ENCODE measurements at places on chromosomes 16 and 17. TPM values are rescaled to one million over a fixed set of nuclear protein-coding genes. Genes with fewer than 3 reads are reported as not detected.

Gene FBXL16
- total RNA-seq = 15.1 TPM

DNA sequence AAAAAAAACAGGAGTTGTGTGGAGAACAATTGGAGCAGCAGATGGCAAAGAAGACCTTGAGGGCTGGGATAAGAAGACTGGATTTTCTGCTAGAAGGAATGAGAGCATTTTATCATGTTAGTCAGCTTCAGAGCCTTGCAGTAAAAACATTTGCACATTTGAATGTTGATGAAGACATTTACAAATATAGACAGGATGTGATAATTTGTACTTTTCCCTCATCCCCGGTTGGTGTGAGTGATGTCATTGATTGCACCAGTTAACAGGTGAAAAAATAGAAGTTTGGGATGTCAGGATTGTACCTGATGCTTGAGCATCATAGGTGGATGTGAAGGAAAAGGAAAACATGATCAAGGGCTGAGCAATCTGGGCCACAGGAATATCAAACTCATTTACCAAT lies 22.6 kb upstream of the MAPK3 start:
- no peak for ATAC-seq

Gene MYH8
- not detected for total RNA-seq

DNA sequence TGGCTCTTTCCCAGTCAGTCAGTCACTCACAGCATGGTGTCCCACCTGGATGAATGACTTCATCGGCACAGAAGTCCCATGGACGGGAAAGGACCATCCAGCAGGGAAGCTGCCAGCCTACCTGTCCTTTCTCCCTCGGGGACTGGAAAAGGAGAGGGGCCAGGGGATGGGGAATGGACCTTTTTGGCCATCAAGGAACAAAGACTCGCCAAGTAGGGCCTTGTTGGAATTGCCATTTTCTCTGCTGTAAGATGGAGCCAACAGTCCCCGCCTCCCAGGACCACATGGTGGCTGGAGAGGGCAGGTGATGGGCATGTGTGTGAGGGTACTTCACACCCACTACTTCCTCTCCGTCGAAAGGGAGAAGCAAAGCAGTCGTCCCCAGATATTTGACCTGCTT lies 67.8 kb upstream of the LHX1 start:
- ATAC-seq = no peak

DNA sequence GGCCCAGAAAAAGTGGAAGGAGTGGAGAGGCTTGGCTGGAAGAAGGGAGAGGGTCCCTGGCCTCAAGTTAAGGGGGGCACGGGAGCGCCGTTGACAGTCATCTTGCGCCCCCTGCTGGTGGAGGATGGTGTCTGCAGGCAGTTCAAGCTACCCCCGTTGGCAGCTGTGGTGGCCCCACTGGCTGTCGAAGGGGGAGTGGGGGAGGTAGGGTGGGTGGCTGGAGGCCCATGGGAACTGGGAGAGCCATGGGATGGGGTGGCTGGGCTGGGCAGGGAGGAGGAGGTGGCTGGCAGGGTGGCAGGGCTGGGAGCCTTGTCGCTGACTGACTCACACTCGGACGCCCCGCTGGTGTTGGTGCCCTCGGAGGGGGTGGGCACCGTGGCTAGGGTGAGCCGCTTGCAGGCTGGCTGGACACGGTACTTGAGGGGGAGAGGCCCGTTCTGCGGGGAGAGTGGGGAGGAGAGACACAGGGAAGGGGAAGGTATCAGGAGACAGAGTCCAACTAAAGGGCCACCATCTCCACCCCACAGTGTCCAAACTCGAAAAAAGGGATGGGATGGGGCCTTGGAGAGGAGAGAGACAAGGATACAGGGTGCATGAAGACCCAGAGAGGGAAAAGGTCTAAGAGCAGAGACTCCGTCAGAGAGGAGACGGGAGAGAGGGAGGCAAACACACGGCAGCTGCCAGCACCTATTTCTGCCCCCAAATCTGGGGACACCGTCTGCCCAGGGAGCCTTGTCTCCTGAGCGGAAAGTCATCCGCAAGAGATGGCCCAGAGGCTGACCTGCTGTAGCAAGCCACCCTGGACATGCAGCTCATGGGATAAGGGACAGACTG lies 5.2 kb downstream of the CISD3 start:
- ATAC-seq = peak; percentile 17

- ATAC-seq = no peak
Measured at GRCh38 chr17:7838090-7839075, 4.4 kb downstream of the KDM6B start.

DNA sequence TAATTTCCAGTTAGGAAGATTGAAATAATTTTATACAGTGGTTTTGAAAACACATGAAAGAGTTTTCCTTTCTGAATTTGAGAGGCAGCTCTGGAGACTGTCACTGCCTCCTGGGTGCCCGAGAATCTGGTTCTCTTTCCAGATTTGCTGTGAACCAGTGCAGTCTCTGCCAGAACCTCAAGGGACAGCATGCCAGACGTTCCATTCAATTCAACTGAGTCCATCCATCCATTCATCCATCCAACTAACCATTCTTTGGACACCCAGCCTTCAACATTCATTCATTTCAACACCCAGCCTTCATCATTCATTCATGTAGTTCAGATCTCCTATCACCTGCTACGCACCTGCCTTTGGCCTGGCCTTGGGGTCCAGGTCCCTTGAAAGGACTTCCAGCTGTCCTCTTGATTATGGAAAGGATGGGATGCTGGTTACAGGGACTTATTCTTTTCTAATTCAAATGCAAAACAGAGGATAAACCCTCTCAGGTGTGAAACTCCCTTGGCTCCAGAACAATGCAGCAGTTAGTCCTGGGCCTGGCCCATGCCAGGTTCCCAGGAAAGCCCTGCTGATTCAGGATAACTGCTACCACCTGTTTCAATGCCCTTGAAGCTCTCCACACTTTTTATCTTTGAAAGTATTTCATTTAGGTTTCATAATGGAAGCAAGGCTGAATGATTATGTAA lies 68.7 kb downstream of the WSCD1 start:
- ATAC-seq = no peak

All from esophagus mucosa (tissue), 1 donor.